ENCODE measurements at places on chromosomes 7 and 10.

DNA sequence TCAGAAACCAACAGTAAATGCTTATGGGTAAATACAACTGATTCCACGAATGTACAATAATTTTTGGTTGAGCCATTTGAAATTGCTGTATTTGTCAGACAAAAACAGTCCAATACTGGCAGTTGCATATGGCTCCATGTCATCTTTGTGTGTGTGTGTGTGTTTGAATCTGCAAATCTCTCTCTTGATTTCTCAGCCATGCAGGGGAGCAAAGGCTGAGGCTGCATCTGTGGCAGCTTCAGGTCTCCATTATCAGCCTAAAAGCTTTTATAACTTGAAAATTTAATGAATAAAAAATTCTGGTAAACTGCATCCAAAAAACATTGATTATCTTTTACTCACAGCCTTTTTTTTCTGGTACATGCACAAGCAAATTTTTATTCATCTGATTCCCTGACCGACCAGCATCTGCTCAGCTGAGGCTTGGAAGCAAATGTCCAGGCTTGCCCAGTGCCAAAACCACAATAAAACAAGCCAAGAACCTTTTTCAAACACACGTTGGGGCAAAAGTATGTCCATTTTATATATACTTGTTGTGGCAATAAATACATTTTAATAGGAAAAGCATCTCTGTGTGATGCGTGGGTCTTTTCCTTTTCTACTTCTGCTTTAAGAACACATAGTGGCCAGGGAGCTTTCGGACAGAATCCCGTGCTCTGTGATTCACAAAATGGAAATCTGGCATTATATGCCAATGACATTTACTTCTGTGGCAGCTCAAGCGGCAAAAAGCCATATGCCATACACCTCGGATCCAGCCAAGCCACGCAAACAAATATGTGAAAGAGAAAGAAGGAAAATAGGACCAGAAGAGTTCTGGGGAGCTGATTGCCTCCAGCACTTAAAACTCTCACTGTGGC, 275.6 kb upstream of the AOAH start:
- no peak for DNase-seq

GRCh38 chr10:47094126-47094525, 182.9 kb downstream of the PTPN20 start:
- no peak for DNase-seq

GRCh38 chr10:31958856-31959255, 30.2 kb upstream of the ARHGAP12 start:
- DNase-seq: no peak

DNA sequence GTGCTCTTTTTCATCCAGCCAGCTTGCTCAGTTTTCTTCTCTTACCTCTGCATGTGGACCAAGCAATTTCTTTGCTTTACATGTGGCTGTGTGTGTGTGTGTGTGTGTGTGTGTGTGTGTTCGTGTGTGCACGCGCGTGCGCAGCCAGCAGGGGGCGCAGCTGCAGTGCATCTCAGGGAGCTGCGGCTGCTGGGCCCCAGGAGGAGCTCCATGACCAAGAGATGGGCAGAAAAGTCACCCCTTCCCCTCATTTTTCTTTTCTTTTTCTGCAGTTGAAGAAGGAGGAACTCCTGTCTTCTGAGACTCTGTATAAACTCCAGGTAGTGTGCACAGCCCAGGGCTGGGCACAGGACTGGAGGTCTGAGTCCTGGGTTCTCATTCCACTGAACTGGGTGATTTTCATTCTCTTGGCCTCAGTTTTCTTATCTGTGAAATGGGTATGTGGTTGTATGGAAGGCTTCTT, 41.8 kb downstream of the BLNK start:
- DNase-seq: peak; percentile 95

GRCh38 chr7:104973909-104974415, 40.0 kb upstream of the KMT2E start:
- DNase-seq: peak; percentile 89

DNA sequence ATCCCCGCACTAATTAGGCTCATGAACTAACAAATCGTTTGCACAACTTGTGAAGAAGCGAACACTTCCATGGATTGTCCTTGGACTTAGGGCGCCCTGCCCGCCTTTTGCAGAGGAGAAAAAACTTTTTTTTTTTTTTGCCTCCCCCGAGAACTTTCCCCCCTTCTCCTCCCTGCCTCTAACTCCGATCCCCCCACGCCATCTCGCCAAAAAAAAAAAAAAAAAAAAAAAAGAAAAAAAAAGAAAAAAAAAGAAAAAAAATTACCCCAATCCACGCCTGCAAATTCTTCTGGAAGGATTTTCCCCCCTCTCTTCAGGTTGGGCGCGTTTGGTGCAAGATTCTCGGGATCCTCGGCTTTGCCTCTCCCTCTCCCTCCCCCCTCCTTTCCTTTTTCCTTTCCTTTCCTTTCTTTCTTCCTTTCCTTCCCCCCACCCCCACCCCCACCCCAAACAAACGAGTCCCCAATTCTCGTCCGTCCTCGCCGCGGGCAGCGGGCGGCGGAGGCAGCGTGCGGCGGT, at the start of gene EMX2:
Gene EMX2, plus strand, starts transcription at position 41 of the 519 bp plus-strand sequence. CDS start 522 bp downstream, outside the sequence.
- no peak for DNase-seq

GRCh38 chr7:711093-711921, 15.2 kb upstream of the DNAAF5 start:
- DNase-seq: no peak

DNA sequence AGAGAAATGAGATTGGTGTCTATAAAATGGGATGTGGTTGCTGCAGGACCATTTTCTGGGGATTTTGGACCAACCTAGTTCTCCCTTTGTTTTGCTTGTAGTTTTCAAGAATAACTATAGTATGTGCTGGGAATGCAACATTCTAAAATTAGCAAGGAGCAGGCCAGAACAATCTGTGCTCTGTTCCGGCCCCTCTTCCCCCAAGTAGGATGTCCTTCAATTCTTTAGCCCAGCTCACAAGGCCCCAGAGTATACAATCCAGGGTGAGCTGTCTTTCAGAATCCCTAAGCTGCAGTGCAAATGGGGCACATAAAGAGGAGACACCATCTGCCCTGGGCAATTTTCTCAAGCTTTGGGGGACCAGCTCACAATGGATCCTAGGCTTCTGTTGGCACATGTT, 809.1 kb downstream of the TNS3 start:
- no peak for DNase-seq

GRCh38 chr7:43004082-43004481, 71.9 kb downstream of the MRPL32 start:
- DNase-seq: no peak

GRCh38 chr10:78505657-78506056, 472.0 kb downstream of the RPS24 start:
- DNase-seq: no peak

DNA sequence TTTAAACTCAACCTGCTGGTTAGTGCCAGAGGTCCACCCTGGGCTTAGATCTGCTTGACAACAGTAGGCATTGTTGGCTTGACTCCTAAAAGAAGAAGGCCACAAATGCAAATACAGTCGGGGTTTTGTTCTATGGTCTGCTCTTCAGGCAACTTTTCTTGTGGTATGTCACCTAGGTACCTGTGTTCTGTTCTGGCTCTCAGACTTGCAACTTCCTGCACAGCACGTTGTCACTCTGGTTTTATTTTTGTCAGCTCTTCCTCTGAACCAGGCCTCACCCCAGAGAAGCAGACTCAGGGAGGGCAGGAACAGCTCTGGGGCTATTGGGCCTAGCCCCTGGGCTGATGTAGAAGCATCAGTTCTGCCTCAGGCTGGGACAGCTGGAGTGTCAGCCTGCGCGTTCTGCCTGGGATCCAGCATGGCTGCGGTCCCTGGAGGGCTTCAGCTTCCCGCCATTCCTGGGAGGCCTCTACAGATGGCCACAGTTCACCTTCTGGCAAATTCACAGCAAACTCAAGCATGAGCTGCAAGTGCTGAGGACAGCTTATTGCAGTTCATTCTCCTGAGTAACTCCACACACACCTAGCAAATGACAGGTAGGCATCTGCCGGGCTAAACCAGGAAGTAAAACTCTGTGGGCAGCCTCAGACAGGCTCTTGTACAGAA, 11.0 kb upstream of the PDCD4 start:
- no peak for DNase-seq

- DNase-seq: no peak
Observed at GRCh38 chr10:71779641-71780040, 6.3 kb upstream of the VSIR start.

GRCh38 chr10:56782503-56782902, 421.4 kb upstream of the ZWINT start:
- no peak for DNase-seq

- DNase-seq: no peak
Observed at GRCh38 chr10:60035984-60036383, 129.6 kb upstream of the CCDC6 start.

DNA sequence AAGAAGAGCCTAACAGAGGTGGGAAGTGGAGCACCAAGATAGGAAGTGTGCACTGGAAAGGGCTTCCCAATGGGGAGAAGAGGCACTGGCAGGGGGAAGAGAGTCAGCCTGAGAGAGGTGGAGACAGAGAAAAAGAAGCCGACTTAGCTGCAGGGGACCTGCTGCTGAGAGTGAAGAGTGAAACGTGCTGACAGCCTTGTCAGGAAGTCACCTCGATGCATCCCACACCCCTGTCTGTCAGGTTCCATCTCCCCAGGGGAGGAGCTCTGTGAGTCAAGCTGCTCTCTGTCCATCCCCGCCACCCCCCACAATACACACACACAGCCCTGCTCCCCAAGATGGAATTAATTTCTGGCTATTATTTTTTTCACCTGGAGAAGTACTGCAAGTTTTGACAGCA, 14.0 kb downstream of the KAZALD1 start:
- no peak for DNase-seq

GRCh38 chr7:92835851-92836488, 403 bp downstream of the CDK6 start:
- peak; percentile 61 for DNase-seq

DNA sequence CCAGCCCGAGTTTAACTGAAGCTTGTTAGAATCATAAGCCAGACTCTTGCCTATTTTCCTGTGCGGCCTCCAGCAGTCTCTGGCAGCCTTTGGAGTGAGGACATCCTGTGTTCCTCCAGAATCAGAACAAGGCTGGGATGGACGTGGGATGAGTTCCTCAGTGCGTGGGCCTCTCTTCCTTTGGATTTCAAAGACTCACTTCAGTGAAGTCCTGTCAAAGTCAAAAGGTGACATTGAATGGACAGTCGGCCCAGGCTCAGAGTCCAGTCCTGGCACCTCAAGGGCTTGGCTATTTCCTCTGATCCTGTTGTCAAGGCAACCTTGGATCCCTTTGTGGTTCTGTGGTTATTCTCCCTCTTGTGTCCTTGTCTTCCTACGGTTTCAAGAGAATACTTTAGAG, 21.4 kb upstream of the SMC3 start:
- no peak for DNase-seq

DNA sequence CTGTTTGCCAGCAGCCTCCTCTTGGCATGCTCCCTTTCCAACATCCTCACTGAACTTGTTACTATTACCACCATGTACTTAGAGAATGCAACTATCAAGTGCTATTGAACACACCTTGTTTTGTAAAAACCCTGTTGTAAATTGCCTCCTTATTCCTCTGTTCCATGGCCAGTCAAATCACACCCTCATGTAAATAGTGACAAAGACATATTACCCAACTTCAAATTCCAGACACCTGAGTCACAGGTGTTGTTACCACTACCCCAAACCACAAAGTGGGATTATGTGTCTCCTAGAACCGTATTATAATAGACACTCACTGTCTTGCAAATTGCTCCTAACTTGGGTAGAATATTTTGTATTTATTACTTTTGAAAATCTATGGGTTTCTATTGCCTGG, 263.2 kb upstream of the C7orf33 start:
- DNase-seq: no peak

- no peak for DNase-seq
Observed at GRCh38 chr10:116878123-116878522, 28.8 kb downstream of the ENO4 start.

- DNase-seq: no peak
Observed at GRCh38 chr10:44384601-44385025, 284 bp downstream of the CXCL12 start.

- no peak for DNase-seq
Observed at GRCh38 chr7:55476852-55477780, 95.2 kb downstream of the VOPP1 start.

DNA sequence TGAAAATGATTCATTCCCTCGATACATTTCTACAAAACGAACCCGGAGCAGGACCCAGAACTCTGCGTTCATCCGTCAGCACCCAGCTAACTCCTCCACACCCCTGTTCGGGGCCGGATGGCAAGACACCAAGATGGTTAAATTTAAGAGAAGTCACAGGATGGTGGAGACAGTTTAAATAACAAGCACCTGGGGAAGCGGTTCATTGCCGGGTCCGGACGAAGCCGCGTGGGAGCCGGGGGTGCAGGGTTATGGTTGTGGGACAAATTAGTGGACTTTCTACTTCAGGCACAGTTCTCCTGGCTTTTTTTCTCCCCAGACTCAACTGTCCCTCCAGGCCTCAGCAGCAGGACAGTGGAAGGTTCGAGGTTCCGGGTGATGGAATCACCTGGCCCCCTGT, 45.4 kb downstream of the ASB13 start:
- DNase-seq: no peak

GRCh38 chr10:92688927-92689662, 660 bp upstream of the HHEX start:
- DNase-seq: peak; percentile 29

DNA sequence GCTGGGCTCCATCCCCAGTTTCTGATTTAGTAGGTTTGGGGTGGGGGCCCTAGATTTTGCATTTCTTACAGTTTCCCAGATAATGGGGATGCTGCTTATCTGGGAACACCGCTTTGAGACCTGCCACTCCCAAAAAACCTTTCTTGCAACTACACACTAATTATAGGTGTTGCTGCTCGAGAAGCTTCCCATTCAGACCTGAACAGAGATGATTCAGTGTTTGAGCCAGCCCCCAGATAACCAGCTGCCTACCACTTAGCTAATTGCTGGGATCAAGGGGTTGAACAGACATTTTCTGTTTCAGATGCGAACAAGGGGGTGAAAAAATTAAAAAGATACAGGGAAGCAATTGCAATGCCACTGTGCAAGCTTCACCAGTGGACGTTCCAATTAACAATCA, 448.5 kb downstream of the KCNMA1 start:
- no peak for DNase-seq

- peak; percentile 44 for DNase-seq
Observed at GRCh38 chr10:45253183-45253914, 62.1 kb downstream of the OR13A1 start.

- DNase-seq: peak; percentile 89
Observed at GRCh38 chr10:127612-128432, 7.4 kb upstream of the ZMYND11 start.

- DNase-seq: no peak
Observed at GRCh38 chr7:69748530-69748929, 150.3 kb downstream of the AUTS2 start.

DNA sequence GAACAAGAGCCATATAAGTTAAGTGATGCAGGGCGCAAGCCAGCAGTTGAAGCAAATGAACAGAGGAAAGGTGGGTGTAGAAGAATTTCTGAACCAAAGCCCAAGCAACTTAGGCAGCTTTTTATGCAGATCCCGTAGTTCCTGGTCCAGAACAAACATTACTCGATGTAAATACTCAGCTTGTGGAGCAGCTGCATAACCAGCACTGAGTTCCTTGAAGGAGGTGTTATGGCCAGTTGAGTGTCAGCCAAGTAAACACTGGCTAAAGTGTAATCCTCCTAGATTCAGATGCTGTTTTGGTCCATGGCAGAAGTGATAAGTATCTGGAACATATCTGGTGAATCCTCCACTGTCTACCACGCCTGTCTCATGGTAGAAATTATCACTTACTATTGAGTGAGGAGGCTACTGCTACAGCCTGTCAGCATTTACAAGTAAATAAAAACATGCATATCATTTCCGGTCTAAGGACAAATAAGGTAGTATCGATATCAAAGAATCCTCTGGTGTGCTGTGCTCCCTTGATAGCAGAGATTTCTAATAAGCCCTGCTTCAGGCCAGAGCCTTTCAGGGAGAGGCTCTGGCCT, 213.9 kb downstream of the DYNC1I1 start:
- no peak for DNase-seq

Measured in suppressor macrophage (primary cell).